ENCODE measurements at places on chromosomes 3 and 15.

DNA sequence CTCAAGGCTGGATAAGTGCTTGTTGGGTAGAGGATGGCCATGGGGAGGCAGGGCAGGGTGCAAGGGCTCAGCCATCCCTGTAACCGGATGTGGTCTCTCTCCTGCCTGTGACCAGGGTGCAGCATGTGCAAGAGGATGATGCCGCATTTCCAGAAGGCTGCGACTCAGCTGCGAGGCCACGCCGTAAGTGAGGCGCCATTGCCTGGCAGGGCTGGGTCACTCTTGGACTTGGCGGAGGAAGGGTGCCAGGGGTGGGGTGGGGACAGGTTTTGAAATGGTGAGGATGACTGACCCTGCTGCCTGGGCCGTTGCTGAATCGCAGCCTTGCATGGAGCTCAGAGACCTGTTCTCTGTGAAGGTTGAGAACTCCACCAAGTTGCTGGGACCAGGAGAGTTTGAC is 49.3 kb downstream of the PDIA5 start:
- DNase-seq, result peak; percentile 56

GRCh38 chr15:80750575-80750974 is 28.6 kb upstream of the CEMIP start:
- no peak for DNase-seq

DNA sequence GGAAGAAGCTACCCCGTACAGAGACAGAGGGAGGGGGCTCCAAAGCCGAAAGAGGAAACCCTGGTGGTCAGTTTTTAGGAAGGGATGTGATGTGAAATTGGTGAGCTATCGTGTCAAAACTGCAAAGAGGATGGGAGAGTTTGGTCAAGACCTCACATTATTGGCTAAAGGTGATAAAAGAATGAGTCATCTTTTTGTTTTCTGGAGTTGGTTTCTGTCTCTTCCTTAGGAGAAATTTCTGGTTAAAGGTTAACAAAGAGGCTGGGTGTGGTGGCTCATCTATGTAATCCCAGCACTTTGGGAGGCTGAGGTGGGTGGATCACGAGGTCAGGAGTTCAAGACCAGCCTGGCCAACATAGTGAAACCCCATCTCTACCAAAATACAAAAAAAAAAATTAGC is 217.8 kb upstream of the CBLB start:
- no peak for DNase-seq

DNA sequence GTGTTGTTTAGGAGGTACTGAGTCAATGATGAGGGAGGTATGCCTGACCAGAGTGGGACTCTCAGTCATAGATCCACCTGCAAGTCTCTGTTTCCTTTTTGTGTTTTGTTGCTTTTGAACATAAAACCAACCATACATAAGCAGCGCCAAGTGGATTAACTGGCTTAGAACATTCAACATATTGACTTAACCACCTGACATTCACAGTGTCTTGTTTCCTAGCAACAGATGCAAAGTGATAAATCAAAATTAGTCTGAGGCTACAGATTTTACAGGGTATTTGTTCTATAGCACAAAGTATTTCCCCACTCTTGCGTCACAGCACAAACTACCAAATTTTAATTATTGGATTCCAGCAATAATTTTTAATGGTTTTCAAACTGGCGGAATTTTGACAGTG is 283.8 kb downstream of the BBX start:
- DNase-seq, result no peak

GRCh38 chr15:100277087-100277855 is 64.5 kb downstream of the ADAMTS17 start:
- DNase-seq, result no peak

DNA sequence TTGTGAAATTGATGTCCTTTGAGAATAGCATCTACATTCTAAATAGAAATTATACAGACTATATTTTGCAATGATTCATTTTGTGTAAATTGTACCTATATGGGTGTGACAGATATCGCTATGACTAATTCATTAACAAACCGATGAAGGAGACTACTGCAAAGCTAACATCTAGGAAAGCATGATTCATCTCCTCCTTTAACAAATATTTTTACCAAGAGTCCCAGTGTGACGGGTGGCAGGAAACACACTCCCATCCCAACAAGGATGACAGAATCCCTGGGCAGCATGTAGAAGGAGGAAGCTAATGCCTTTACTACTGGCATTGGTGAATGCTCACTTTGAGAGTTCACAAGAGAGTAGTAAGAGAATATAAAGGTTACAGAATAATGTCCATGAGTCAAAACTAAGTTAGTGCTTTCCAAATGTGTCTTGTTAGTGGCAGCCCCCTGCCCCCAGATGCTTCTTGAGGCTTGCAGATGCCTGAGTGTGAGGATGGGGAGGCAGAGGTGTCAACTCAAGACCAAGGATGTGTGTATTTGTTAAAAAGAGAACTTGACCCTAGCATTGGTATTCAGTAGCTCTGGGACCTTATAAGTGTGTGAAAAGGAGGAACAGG is 180.6 kb downstream of the FMN1 start:
- DNase-seq, result no peak

GRCh38 chr3:195762249-195762585 is 41.4 kb downstream of the MUC20 start:
- no peak for DNase-seq

DNA sequence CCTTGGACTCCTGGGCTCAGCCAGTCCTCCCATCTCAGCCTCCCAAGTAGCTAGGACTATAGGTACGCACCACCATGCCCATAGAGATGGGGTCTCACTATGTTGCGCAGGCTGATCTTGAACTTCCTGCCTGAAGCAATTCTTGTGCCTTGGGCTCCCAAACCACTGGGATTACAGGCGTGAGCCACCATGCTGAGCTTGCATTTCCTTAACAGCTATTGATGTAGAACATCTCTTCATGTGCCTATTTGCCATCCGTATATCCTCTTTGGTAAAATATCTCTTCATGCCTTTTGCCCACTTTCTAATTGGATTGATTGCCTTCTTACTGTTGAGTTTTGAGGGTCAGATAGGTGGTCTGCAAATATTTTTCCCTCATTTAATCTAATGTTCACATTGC is 208.9 kb upstream of the TLE3 start:
- DNase-seq, result no peak

GRCh38 chr3:72618739-72619138 is 229.5 kb downstream of the SHQ1 start:
- no peak for DNase-seq

DNA sequence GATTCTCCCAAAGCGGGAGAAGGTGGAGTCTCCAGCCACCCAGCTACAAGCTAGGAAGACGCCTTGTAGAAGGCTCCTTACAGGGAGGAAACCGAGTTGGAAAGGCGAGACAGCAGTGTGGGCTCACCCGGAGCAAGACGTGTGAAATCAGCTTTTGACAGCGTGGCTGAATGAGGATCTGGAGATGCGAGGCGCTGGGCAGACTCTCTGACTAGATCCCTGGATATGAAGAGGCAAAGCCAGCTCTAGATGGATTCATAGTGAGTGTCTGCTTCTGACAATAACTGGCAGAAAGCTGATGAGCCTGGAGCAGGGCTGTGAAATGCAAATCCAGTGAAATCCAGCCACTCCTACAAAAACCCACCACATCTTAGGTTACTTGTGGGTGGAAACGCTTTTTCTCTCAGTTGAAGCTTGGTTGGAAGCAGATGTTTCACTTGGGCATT is 41.0 kb downstream of the GOLGA6A start:
- DNase-seq, result no peak

GRCh38 chr3:67947808-67948508 is 293.5 kb upstream of the SUCLG2 start:
- DNase-seq, result no peak

All from sigmoid colon (tissue), 7 donors.